ENCODE measurements at places on chromosomes 6 and 20.

- no peak for DNase-seq
These were observed 50.1 kb downstream of the CYP24A1 start for GRCh38 chr20:54123587-54124180.

GRCh38 chr20:41081276-41081814 is 52.7 kb downstream of the TOP1 start:
- no peak for DNase-seq

- DNase-seq: no peak
These were observed 229.0 kb downstream of the ZMYND8 start for GRCh38 chr20:47127546-47127945.

- DNase-seq: no peak
These were observed 194.7 kb upstream of the MCHR2 start for GRCh38 chr6:100188754-100189153.

GRCh38 chr6:34021554-34022190 is 124.2 kb downstream of the GRM4 start:
- no peak for DNase-seq

Data from CD4-positive, alpha-beta memory T cell (primary cell).